ENCODE measurements at places on chromosomes 1 and 21. TPM values are rescaled to one million over a fixed set of nuclear protein-coding genes. Genes with fewer than 3 reads are reported as not detected.
A peak's percentile ranks its signal among the peaks of the same experiment; 100 is the strongest.

The S100B gene
- 144 TPM for total RNA-seq

The SLC9C2 gene
- total RNA-seq: not detected

The TMPRSS2 gene
- not detected for total RNA-seq

The CFAP74 gene
- 1.0 TPM for total RNA-seq

The SYT11 gene
- 2.8 TPM for total RNA-seq

The KIF14 gene
- total RNA-seq: 6.9 TPM

The ELF3 gene
- total RNA-seq: 6.1 TPM

The CDC20 gene
- 55.6 TPM for total RNA-seq

DNA sequence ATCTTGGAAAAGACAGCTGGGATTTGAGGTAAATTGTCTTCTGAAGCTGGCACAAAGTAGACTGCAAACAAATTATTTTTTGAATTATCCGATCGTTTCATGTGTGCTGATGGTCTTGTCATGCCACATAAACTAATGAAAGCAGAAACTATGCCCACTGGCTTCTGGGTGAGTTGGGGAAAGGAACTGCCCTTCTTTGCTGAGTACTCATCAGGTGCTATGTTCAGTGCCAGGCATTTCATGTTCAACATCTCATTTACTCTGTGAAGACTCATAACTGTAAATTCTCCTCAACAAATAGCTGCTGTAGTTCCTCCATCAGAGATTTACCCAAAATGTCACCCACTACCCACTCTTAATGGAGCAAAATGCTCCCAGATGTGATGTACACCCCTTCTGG lies 1.2 kb downstream of the TRIT1 start:
- no peak for ATAC-seq

GRCh38 chr1:89808441-89809117 lies 12.3 kb upstream of the LRRC8D start:
- peak; percentile 61 for ATAC-seq

DNA sequence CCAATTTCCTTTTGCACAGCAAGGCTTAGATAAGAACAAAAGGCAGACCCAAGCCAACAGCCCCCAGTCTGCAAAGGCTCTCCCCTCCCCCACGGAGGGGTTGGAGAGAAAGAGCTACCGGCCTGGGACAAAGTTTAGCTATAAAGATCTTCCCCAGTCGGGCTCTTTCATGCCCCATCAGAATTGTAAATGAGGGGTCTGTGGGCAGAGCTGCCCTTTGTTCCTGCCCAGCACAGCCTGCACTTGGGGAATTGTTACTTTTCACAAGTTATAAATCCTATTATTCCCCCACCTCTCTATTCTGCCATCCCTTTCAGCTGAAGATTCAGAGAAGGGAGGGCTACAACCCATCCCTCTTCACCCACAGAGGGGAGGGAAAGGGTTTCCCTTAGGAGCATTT lies 3.5 kb downstream of the MYCL start:
- peak; percentile 7 for ATAC-seq

- no peak for ATAC-seq
These were observed 33.1 kb upstream of the DIP2A start for GRCh38 chr21:46425571-46425970.
